Thyroid gland (tissue), 4 donors: ENCODE measurements at places on chromosomes 1 and 21. TPM values are rescaled to one million over a fixed set of nuclear protein-coding genes. Genes with fewer than 3 reads are reported as not detected.

The HSD3B1 gene
- not detected for total RNA-seq

The CSF1 gene
- total RNA-seq = 89.6 TPM

- no peak overlapping the region for H3K27ac ChIP-seq
- H3K4me3 ChIP-seq = no peak overlapping the region
- H3K27me3 ChIP-seq = no peaks in the 10 kb centered on the region
- no peaks in the 10 kb centered on the region for H3K36me3 ChIP-seq
- peaks cover 15% of the 10 kb centered on the region for H3K4me1 ChIP-seq
- DNase-seq = no peak
These were observed 1.8 kb downstream of the LAMB3 start for GRCh38 chr1:209650454-209650853.

- H3K27me3 ChIP-seq = no peaks in the 10 kb centered on the region
- no peak overlapping the region for H3K4me3 ChIP-seq
- H3K27ac ChIP-seq = peak overlapping the region; percentile 96
- DNase-seq = peak; percentile 40
These were observed 6.9 kb upstream of the ANKRD35 start for GRCh38 chr1:145892486-145893087.

GRCh38 chr21:43983390-43983789 is 28.7 kb upstream of the TRAPPC10 start:
- no peak for DNase-seq
- H3K4me3 ChIP-seq = no peak overlapping the region
- H3K27me3 ChIP-seq = no peaks in the 10 kb centered on the region
- peaks cover 20% of the 10 kb centered on the region for H3K36me3 ChIP-seq

DNA sequence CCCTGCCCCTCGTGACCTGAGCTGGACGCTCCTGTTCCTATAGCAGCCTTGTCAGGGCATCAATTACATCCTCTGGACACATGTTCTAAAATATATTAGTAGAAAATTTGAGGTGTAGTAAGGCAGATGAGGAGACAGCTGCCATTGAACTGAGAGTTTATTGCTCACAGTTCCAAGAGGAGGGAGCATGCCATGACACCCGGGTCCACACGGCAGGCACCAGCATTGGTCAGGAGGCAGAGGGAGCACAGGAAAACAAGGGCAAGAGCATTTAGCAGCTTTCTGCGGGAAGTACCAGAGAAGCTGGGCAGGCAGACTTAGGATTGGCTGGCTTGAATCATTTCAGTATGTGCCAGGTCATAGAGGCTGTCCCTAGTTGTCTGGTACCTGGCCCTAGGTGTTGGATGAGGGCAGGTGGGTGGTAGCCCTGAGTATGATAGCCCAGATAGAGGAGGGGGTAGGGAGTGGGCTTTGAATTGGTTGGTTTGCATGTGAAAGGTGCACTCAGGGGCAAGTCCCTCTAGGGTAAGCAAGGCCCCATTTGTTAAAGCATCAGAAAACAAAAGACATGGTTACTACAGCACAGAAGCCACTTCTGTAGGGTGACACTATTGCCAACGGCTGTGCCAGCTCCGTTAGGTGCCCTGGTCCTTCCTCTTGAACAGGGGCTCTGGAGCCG is 223.6 kb upstream of the RAB4A start:
- DNase-seq = no peak
- H3K36me3 ChIP-seq = no peaks in the 10 kb centered on the region
- H3K27me3 ChIP-seq = no peaks in the 10 kb centered on the region
- no peak overlapping the region for H3K27ac ChIP-seq
